KBM-7 (cell line): ENCODE measurements at places on chromosomes 12 and 14.
A peak's percentile ranks its signal among the peaks of the same experiment; 100 is the strongest.

- no peak for DNase-seq
Observed at GRCh38 chr14:34496679-34497513, 34.9 kb upstream of the SPTSSA start.

DNA sequence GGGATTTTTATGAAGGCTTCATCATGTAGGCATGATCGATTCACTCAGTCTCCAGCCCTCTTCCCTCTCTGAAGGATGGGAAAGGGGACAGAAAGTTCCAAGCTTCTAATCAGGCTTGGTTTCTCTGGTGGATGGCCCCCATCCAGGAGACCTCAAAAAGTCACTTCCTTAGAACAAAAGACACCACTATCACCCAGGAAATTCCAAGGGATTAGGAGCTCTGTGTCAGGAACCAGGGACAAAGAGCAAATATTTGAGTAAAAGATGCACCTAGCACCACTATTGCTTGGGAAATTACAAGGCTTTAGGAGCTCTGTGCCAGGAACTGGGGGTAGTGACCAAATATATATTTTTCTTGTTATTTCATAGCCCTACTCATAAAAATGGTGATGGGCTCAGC lies 33.6 kb upstream of the TMX1 start:
- DNase-seq = no peak

DNA sequence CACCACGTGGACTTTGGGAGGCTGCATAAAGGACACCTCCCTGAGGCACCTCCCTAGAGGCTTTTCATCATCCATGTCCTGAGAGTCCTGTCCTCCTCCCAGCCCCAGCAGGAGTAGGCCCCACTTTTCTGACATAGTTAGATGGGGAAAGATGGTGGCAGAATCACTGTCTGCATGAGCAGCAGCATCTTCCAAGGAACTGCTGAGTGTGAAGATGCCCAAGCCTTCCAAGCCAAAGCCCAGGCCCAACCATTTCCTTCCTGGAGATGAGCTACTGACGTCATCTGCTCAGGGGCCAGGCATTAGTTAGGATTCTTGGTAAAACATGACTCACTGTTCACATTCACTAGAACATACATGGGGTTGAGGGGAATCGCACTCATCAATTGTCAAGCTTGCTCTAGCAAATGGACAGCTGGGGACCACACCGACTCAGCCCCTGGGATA lies 37.3 kb downstream of the VDR start:
- DNase-seq = peak; percentile 47

DNA sequence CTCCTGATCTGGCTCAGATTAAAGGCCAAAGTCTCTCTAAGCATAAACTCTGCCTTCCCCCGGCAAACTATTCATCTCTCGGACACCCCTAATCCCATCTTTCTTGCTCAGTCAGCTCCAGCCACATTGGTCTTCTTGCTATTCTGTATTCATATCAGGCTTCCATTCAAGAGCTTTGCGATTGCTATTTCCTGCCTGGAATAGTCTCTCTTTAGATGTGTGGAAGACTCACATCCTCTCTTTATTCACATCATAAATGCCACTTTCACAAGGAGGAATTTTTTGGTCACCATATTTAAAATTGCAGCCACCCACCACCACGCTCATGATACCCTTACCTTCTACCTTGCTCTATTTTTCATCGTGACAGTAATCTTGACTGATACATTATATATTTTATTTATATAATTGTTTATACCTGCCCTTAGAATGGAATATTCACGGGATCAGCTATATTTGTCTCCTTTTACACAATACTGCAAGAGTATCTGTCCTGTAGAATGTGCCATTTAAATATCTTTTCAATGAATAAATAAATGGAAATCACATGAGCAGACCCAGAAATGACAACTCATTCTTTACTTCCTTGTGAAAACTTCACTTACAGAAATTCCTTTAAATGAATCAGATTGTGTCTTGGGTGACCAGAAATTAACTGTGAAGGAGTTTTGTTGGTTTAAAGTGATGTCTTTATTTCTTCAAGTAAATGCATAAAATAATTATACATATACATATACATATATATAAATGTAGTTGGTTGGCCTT lies 780.6 kb upstream of the FLRT2 start:
- no peak for DNase-seq

GRCh38 chr14:78618368-78618767 lies 448.2 kb downstream of the NRXN3 start:
- DNase-seq = no peak

- no peak for DNase-seq
Observed at GRCh38 chr14:43449291-43449690, 1057.8 kb downstream of the FSCB start.

- peak; percentile 93 for DNase-seq
Observed at GRCh38 chr14:73943083-73943482, 6.8 kb downstream of the FAM161B start.
